ENCODE measurements at places on chromosomes 2 and 18.

GRCh38 chr2:98357849-98358248, 11.6 kb downstream of the CNGA3 start:
- no peak overlapping the region for H3K27ac ChIP-seq
- H3K4me3 ChIP-seq: no peak overlapping the region
- no peaks in the 10 kb centered on the region for H3K4me1 ChIP-seq
- no peak for DNase-seq
- H3K27me3 ChIP-seq: no peaks in the 10 kb centered on the region

GRCh38 chr2:45119038-45119437, 109.8 kb upstream of the SIX2 start:
- no peaks in the 10 kb centered on the region for H3K4me1 ChIP-seq
- no peaks in the 10 kb centered on the region for H3K27me3 ChIP-seq

DNA sequence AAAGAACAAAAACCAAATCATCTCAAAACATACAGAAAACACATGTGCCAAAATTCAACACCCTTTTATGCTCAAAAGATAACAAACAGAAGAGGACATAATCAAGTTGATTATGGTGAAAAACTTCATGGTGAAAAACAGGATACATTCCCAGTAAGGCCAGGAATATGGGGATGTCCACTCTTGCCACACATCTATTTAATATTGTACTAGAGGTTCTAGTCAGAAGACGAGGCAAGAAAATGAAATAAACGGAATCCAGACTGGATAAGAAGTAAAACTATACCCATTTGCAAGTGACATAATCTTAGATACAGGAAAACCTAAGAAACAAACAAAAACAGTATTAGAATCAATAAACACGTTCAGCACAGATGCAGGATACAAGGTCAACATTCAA, 40.8 kb downstream of the MAP3K2 start:
- H3K36me3 ChIP-seq: no peaks in the 10 kb centered on the region
- H3K4me1 ChIP-seq: no peaks in the 10 kb centered on the region
- no peaks in the 10 kb centered on the region for H3K27me3 ChIP-seq
- DNase-seq: no peak
- H3K4me3 ChIP-seq: no peak overlapping the region

- DNase-seq: no peak
- no peaks in the 10 kb centered on the region for H3K4me1 ChIP-seq
- H3K36me3 ChIP-seq: no peaks in the 10 kb centered on the region
These were observed 71.9 kb downstream of the TNP1 start for GRCh38 chr2:216787851-216788540.

GRCh38 chr2:892401-892800, 58.2 kb upstream of the SNTG2 start:
- H3K4me1 ChIP-seq: no peaks in the 10 kb centered on the region
- no peaks in the 10 kb centered on the region for H3K36me3 ChIP-seq
- H3K27ac ChIP-seq: no peak overlapping the region
- DNase-seq: no peak

- H3K27me3 ChIP-seq: no peaks in the 10 kb centered on the region
- H3K27ac ChIP-seq: peak overlapping the region; percentile 60
- no peak for DNase-seq
- H3K4me1 ChIP-seq: peaks cover 4% of the 10 kb centered on the region
These were observed 26.0 kb downstream of the EIF2AK3 start for GRCh38 chr2:88601286-88601685.

- no peaks in the 10 kb centered on the region for H3K36me3 ChIP-seq
- H3K4me1 ChIP-seq: no peaks in the 10 kb centered on the region
- no peaks in the 10 kb centered on the region for H3K27me3 ChIP-seq
- H3K4me3 ChIP-seq: no peak overlapping the region
- no peak for DNase-seq
These were observed 112.2 kb downstream of the OSBPL6 start for GRCh38 chr2:178306352-178307073.

DNA sequence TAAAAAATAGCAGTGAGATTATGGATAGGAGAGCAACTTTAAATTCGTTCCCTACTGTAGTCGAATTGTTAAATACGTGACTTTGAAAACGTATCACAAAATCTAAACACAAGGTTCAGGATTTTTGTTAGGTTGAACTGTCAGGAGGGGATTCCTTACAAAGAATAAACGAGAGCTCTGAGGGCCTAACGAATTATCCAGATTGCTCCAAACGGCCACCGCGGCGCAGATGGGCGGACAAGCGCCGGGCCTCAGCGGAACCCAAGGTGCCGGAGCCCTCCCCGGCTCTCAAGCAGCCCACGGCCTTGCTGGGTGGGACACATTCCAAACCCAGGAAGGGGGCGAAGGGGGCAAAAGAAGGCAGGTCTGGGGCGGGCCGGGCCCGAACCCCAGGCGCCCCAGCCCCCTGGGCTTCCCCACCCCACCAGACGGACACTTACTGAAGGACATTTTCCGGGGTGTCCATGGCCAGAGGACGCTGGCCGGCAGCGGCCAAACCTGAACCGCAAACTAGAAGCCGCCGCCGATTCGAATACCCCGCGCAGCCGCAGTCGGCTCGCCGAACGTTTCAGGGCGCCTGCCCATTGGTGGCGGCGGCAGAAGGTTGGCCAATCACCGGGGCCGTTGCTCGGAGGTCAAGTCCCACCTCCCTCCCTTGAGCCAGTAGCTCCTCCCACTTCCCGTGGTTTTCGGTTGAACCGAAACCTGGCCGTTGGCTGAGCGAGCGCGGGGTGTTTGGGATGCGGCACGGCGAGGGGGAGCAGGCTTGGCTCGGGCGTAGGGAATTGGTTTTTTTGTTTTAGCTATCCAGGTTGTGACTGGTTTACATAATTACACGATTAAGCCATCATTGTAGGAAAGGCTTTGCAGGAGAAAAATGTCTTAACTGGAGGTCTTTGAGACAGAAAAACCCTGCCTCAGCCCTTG, at the start of gene BUB1:
TSS of gene BUB1 (minus strand) at position 534 of the 927 bp plus-strand sequence. CDS start at position 466, 68 bp downstream.
- H3K36me3 ChIP-seq: no peaks in the 10 kb centered on the region
- peak within 1 kb of the TSS; percentile 92 for H3K27ac ChIP-seq
- DNase-seq: peak; percentile 97

GRCh38 chr18:57107140-57107832, 39.6 kb upstream of the BOD1L2 start:
- no peaks in the 10 kb centered on the region for H3K27me3 ChIP-seq
- H3K27ac ChIP-seq: no peak overlapping the region
- no peaks in the 10 kb centered on the region for H3K36me3 ChIP-seq
- no peak for DNase-seq

DNA sequence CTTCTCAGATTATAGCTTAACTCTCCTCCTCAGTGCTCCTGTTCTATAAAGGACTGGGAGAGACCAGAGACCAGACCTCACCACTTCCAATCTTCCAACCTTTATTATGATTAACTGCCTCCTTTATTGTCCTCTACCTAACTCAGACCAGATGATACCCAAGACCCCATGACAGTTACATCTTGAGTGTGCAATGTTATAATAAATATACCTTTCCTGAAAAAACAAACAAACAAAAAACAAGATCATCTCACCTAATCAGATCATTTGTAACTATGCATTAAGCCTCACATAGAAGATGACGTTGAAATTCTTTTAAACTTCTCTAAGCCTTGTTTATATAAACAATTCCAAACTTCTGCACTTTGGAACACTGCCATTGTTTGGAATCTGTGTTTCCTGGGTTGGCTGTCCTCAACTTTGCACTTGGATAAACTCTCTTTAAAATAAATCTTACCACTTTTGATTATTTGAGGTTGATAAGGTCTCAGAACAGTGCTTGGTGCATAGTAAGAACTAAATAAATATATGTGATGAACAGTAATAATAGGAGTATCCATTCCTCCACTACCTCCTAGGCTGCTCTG, 342.7 kb downstream of the TDRD15 start:
- no peaks in the 10 kb centered on the region for H3K27me3 ChIP-seq
- no peak for DNase-seq
- no peaks in the 10 kb centered on the region for H3K4me1 ChIP-seq
- no peak overlapping the region for H3K27ac ChIP-seq
- H3K4me3 ChIP-seq: no peak overlapping the region

DNA sequence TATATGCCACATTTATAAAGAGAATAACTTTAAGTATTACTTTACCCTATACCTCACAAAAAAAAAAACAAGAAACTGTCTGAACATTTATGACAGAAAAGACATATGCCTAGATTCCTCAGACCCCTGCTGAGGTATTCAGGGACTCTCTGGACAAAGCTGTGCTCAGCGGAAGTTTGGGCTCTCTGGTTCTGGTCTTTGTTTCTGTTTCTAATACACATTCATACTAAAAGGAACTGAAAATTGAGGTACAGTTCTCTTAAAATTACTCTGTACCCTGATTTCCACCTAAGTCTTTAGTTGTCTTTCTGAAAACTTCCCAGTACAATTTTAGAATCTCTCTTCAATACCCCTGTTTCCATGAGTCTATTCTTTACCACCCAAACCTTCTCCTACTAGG, 160.3 kb downstream of the IKZF2 start:
- no peaks in the 10 kb centered on the region for H3K36me3 ChIP-seq
- no peak for DNase-seq
- no peak overlapping the region for H3K4me3 ChIP-seq
- H3K27me3 ChIP-seq: no peaks in the 10 kb centered on the region

- no peaks in the 10 kb centered on the region for H3K36me3 ChIP-seq
- H3K4me1 ChIP-seq: no peaks in the 10 kb centered on the region
- H3K27ac ChIP-seq: no peak overlapping the region
- no peak overlapping the region for H3K4me3 ChIP-seq
- no peak for DNase-seq
These were observed 17.1 kb downstream of the GYPC start for GRCh38 chr2:126672980-126673605.

GRCh38 chr2:192194866-192195547, at the start of gene TMEFF2:
Gene TMEFF2, minus strand, starts transcription at chr2:192194933. Its CDS starts 409 bp downstream, at chr2:192194524.
- H3K36me3 ChIP-seq: no peaks in the 10 kb centered on the region
- no peak within 1 kb of the TSS for H3K27ac ChIP-seq
- peak within 1 kb of the TSS; percentile 22 for H3K4me3 ChIP-seq
- peak; percentile 49 for DNase-seq
- peaks cover 17% of the 10 kb centered on the region for H3K4me1 ChIP-seq

GRCh38 chr2:25279091-25279651, 62.6 kb downstream of the DNMT3A start:
- no peaks in the 10 kb centered on the region for H3K27me3 ChIP-seq
- DNase-seq: peak; percentile 66
- H3K36me3 ChIP-seq: no peaks in the 10 kb centered on the region
- peak overlapping the region; percentile 56 for H3K27ac ChIP-seq
- no peaks in the 10 kb centered on the region for H3K4me1 ChIP-seq
- H3K4me3 ChIP-seq: no peak overlapping the region

DNA sequence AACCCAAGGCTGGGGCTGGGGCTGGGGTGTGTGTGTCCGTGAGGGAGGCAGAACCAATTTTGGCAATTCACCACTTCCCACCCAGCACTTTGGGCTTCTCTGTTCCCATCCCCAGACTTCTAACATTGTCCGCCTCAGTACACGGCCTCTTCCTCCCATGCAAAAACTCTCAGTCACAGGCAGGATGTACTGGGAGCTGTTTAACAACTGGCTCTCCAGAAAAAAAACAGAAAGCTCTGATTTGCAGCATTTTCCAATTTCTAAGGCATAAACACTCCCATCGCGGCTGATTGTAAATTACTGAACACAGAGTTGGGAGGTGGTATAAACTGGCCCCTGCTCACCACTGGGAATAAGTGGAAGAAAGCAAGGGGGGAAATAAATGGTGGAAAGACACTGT, 73.1 kb upstream of the MAP4K3 start:
- H3K36me3 ChIP-seq: no peaks in the 10 kb centered on the region
- H3K27me3 ChIP-seq: no peaks in the 10 kb centered on the region
- peak overlapping the region; percentile 74 for H3K27ac ChIP-seq
- DNase-seq: no peak

DNA sequence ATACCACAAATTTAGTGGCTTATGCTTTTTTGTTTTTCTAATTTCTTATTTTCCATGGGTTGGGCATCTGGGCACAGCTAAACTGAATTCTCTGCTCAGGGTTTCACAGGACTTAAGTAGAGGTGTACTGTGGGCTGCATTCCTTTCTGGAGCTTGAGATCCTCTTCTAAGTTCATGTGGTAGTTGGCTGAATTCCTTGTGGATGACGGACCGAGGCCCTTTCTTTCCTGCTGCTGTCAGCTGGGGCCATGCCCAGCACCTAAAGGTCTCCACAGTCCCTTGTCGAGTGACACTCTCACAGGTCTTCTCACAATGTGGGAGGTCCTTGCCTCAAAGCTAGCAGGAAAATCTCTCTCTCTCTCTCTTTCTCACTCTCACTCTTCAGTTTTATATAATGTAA, 433.5 kb upstream of the LRATD1 start:
- H3K27me3 ChIP-seq: no peaks in the 10 kb centered on the region
- no peak overlapping the region for H3K4me3 ChIP-seq
- no peaks in the 10 kb centered on the region for H3K36me3 ChIP-seq
- no peak overlapping the region for H3K27ac ChIP-seq

Data from uterus (tissue), 4 donors.